ENCODE measurements at places on chromosomes 1 and 21.

DNA sequence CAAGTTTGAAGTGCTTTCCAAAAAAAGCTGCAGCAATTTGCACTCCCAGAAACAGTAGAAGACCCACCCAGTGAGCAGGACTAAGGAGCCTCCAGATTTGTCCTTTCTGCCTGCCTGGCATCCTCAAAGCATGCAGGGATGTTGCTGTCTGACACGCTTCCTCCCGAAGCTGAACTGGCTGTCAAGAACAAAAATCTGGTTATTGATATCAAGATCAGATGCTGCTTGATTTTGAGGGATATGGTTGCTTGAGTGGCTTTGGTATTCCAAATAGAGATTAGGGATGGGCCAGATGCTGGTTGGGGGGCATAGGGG lies 143.3 kb downstream of the MRPS6 start:
- no peak for DNase-seq

- DNase-seq: no peak
Observed at GRCh38 chr1:17636612-17637011, 97.1 kb downstream of the ARHGEF10L start.

DNA sequence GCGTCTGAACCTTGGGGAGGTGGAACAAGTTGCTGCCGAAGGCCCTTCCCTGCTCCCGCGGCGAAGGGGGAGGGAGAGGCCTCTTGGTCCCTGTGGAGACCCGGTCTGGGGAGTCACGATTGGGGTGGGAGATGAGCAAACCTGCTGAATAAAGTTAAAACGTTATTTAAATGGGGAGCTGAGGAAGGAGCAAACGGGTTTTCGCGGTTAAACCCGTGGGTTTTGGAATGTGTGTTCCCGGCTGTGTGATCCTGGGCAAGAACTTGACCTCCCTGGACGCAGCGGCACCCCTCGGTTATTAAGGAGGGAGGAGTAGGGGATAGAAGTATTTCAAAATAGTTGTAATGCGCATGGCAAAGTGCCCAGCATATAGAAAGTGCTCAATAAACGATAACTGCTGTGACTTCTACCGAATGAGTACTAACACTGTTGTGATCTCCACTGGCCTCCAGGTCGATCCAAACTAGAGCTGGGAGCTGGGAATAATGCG lies 3.4 kb downstream of the FAM110D start:
- DNase-seq: no peak

GRCh38 chr1:19770436-19771190 lies 29.1 kb downstream of the TMCO4 start:
- no peak for DNase-seq

DNA sequence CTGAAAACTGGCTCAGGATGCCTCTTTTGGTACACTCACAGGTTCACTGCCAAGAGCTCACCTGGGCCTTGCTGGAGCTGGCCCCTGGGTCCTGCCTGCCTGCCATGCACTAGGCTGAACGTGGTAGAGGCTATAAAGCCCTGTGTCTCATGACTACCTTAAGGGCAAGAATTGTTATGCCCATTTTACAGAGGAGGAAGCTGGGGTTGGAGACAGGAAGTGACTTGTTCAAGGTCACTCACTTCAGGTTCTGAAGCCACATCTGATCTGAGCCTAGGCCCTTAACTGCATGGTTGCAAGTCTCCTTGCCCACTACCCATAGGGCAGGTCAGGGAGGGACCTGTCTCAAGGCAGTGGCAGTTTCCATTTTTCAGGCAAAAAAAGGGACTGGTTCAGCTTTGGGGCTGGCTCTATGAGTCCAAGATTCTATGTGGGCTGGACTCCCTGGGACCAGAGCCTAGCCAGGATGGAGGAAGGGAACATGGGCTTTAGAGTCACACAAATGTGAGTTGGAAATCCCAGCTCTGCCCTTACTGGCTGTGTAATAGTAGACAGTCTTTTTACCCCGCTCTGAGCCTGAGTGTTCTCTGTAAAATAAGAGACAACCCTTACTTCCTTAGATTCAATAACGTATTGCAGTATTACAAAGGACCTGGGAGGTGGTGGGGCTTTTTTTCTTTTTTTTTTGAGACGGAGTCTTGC lies 7.8 kb downstream of the STK40 start:
- DNase-seq: no peak

DNA sequence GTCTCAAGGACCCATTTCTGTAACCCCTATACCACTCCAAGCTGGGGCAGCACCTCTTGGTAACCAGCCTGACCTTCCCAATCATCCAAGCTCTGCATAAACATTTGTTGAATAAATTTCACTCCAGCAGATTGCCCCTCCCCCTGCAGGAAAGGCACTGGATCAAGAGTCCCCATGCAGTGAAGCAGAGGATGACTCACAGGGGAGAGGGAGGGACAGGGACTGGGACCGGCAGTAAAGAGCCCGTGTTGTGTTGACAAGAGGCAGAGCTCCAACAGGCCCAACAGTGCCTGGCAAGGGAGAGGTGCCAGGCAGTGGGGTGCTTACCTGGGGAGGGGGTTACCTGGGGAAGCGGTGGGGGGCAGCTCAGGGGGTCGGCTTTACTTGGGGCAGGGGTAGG lies 32.3 kb downstream of the SLC9A1 start:
- DNase-seq: no peak

GRCh38 chr1:79323239-79324025 lies 316.9 kb upstream of the ADGRL4 start:
- DNase-seq: no peak

- no peak for DNase-seq
Observed at GRCh38 chr1:97816927-97817326, 103.9 kb downstream of the DPYD start.

DNA sequence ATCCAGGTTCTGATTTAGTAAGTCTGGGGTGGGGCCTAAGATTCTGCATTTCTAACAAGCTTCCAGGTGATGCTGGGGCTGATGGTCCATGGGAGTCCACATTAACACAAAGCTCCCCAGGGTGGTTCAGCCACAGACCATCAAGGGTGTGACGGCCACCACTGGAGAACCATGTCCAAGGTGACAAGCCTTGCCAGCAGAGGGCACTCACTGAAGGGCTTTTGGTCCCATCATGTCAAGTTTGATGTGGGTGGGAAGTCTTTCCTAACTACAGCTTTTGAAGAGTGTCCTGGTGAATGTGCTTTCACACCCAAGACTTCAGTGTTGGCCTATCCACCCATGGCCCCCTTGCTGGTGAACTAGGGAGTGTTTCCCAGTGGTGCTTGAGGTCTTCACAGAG lies 67.1 kb downstream of the UBE2T start:
- DNase-seq: peak; percentile 20
